ENCODE measurements at places on chromosomes 11 and 22.

GRCh38 chr22:25006354-25006753 lies 53.8 kb downstream of the KIAA1671 start:
- DNase-seq, result no peak

GRCh38 chr11:76172583-76172982 lies 33.7 kb downstream of the WNT11 start:
- no peak for DNase-seq

DNA sequence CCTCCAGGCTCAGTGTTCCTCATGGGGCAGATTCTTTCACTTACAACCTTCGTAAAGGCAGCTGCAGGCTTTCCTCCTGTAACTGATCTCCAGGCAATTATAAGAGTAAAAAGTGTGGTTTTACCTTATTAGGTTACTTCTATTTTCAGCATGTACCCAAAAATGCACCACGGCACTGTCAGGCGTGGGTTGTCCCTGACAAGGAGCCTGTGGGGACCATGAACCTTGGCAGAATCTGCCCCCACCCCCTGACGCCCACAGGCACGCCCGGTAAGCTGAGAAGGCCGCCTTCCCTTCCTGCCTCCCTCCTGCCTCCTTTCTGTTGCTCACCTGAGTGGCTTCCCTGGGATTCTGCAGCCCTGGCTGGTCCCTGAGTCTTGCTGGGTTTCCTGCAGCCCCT lies 1383.3 kb downstream of the TBC1D22A start:
- no peak for DNase-seq

GRCh38 chr11:120505801-120506425 lies 5.6 kb upstream of the GRIK4 start:
- DNase-seq, result no peak

- no peak for DNase-seq
Measured at GRCh38 chr22:31215018-31215535, 3.0 kb downstream of the LIMK2 start.

DNA sequence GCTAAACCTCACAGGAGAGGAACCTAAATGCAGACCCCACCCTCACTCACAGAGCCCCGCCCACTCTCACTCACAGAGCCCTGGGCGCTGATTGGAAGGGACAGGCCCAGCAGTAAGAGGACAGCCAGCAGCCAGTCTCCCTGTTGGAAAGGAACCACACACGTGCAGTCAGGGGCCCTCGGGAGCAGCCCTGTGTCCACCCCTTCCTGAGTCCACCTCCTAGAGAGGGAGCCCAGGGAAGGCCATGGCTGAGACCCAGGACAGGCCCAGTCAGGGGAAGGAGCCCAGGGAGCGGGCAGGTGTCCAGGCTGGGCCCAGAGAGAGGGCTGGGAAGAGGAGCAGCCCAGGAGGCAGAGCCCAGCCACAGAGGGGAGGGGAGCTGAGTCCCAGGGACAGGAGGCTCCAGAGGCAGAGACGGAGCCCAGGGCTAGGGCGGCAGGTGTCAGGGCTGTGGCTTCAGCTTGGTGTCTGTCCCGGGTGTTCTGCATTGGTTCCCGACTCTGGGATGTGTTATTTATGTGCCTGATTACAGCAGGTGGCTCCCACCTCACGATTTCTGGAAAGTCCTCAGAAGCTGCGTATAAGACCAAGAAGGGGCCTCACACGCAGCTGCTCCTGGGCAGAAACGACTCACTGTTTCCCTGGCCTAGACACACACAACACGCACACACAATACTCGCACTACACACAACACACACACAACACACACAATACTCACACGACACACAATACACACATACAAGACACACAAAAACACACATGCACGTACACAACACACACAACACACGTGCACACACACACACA lies 9.0 kb upstream of the APOBEC3H start:
- DNase-seq, result no peak

DNA sequence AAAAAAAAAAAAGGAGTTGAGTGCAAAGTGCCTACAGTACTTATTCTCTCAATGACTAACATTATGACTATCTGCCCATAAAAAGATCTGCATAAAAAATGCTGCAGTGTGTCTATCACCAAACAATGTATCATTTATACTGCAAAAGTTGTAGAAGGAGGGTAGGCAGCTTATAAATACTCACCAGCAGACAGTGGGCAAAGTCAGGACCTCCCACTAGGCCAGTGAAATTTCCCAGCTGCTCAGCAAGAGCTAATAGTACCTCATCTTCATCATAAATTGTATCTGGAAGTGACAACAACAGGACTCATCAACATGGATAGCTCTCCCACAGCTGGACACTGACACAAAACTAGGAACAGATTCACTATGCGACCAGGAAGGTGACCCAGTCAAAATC lies 1.6 kb downstream of the PPP2R1B start:
- DNase-seq, result no peak

DNA sequence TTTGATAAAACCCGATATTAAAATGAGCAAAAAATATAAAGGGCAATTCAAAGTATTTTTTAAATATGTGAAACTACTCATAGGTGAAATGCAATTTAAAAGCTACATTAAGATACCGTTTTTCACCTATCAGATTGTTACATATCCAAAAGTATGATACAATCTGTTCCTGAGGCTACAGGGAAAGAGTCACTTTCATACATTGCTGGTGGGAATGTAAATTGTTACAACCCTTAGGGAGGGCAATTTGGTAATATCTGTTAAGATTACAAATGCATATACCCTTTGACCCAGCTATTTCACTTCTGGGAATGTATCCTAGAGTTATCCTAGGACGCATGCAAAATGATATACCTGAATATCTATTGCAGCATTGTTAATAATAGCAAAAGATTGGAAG lies 132.1 kb downstream of the BLID start:
- DNase-seq, result no peak

DNA sequence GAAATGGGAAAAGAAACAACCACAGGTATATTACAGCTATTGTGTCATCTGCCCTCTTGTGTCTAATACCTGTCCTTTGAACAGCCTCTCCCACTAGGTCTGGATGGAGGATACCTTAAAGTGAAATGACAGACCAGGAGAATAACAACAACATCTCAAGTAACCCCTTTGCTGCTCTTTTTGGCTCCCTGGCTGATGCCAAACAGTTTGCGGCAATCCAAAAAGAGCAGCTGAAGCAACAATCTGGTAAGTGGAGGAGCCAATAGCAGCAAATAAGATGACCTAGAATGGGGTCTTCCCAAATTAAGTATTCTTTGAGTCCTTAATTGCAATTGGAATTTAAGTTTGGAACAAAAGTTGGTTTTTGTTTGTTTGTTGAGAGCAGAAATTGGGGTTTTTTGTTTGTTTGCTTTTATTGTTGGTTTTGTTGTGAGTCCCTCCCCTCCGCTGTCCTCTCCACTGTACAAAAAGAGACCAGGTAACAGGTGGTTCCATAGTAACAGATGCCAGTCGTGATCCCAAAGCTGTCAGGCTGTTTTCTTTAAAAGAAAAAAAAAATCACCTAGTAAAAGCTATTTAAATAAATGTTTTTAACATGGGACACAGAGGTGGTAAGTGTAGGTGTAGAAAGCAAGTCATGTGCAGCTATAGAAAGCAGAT lies 5.7 kb downstream of the UBE4A start:
- DNase-seq, result no peak

GRCh38 chr11:36564376-36565030 lies 3.3 kb upstream of the RAG1 start:
- DNase-seq, result peak; percentile 4

- DNase-seq, result no peak
Measured at GRCh38 chr11:64318766-64319761, 1.1 kb downstream of the PRDX5 start.

DNA sequence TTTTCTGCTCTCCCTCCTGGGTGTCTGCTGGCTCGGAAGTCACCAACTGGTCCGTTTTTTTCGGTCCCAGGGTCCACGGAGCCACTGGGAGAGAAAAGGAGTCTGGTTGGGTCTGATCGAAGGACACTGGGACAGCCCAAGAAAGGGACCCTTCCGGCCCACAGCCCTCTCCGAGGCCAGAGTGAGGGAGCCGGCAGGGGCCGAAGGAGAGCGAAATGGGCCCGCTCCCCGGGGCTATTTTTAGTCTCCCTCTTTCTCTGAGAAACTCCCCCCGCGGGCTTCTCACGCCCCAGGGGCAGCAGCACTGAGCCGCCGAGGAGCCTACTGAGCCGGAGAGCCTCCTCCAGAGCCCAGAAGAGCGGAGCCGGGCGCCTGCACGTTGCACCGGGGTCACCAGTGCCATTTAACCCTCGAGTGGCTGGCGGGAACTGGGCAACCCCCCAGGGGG lies 1.9 kb downstream of the ESAM start:
- DNase-seq, result no peak

- no peak for DNase-seq
Measured at GRCh38 chr11:119796363-119797060, 67.5 kb upstream of the NECTIN1 start.

- no peak for DNase-seq
Measured at GRCh38 chr11:127074151-127074761, 73.7 kb upstream of the KIRREL3 start.

DNA sequence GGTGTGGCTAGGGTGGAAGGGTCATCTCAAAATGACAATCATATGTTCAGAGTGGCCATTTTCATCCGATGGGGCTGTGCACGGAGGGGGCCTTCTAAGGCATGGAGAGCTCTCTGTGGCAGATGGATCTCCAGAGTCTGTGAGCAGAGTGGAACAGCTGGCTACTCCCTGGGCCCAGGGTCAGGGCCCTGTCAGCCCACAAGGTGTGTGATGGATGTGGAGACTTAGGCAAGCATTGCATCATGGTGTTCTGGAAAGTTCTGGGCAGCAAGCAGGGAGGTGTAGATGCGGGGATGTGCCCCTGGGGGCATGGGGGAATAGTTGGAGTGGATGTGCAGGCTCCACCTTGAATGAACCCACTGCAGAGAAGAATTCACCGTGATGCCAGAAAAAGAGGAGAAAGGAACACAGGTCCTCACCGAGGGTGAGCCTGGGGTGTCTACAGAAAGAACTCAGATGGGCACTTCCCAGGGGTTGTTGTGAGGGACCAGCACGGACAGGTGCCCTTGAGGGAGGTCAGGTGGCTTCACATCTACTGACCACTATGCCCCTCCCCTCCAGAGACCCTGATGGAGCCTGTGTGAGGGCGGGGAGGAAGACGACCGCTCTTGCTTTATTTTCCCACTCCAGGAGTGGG lies 51.1 kb downstream of the CHRDL2 start:
- no peak for DNase-seq

DNA sequence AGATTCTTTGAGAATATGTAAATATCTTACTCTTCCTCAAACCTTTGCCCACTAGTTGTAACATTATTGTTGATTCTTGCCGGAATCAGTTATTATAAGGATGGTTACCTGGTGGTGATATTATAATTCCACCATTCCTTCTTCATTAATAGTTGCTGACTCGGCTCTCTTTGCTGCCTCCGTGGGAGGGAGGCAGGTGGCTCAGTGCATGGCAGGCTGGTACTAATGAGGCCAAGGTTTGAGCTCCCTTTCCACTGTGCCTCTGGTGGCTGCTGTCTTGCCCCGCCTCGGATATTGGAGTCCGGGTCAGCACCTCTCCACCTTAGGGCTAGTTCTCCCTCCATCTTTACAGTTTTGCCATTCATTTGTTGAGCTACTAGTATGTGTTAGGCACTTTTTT lies 12.7 kb downstream of the CD6 start:
- no peak for DNase-seq

DNA sequence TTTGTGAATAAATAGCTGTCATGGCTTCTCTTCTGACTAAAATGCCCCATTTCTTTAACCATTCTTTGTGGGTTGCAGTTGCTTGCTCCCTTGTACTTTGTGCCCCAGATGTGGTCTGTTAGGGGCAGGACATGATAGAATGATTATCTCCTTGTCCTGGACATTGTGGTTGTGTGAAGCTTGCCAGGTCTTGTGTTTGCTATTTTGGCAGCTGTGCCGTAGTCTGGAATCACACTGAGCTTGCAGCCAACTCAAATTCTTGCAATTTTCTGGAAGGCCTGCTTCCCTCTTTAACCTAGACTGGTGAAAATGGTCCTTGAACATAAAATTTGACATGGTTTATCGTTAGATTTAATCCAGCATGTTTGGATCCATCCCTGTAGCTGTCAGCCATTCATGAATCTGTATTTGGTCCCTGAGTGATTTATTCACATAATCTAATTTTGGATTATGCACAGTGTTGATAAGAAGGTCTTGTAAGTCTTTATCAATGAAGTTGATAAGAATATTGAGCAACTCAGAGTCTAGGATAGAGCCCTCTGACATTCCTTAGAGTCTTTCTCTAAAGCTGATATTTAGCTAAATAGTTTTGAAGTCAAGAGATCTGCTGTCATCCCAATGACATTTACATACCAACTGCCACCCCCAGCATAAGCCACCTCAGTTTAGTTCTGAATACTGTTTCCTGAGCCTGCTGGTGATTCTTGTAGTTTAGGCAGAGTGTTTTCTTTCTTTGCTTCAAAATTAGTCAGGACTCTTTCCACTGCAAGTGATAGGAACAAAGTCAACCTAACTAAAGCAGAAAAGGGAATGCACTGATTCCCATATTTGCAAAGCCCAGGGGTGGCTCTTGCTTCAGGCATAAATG lies 9.8 kb downstream of the SPON1 start:
- DNase-seq, result no peak

DNA sequence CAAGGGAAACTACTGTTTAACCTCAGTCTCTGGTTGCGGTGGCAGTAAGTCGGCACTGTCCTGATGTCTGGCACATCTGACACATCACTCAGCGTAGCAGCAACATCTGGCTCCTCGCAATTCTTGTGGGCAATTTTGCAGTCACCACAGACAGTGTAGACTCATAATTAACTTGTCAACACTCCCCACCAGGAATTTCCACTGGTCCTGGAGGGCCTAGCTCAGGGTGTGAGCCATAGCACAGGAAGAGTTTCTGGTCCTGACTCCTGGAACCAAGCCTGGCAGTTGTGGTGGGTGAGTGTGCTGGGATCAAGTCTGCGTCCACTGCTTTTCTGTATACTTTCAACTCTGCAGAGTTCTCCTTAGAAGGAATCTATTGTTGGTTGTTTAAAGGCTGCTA lies 209.7 kb downstream of the SNX19 start:
- no peak for DNase-seq

DNA sequence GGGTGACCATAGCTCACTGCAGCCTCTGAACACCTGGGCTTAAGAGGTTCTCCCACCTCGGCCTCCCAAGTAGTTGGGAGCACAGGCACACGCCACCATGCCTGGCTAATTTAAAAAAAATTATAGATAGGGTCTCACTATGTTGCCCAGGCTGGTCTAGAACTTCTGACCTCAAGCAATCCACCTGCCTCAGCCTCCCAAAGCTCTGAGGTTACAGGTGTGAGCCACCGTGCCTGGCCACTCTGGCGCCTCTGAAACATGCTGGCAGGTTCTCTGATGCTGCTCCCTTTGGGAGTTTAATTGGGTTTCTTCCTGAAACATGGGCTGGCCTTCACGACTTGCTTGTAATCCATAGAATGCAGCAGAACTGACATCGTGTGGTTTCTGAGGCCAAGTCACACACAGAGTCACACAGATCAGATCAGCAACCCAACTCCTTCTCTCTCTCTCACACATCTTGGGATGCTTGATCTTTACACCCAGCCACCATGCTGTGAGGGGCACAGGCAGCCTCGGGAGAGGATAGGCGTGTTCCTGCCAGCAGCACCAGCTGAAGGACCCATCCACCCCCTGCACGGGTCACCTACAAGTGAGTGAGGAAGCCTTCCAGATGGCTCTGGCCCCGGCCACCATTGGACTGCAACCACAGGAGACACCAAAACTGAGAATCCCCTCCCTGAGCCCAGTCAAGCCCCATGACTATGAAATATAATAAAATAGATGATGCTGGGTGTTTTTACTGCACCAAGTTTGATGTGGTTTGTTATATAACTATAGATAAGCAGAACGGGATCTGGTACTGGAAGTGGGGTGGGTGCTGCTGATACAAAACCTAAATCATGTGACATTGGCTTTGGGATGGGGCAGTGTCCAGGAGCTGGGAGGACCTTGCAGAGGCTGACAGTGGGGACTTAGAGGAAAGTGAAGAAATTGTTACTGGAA lies 3.1 kb upstream of the GSC2 start:
- no peak for DNase-seq
